ENCODE measurements at places on chromosomes 2 and 18.

DNA sequence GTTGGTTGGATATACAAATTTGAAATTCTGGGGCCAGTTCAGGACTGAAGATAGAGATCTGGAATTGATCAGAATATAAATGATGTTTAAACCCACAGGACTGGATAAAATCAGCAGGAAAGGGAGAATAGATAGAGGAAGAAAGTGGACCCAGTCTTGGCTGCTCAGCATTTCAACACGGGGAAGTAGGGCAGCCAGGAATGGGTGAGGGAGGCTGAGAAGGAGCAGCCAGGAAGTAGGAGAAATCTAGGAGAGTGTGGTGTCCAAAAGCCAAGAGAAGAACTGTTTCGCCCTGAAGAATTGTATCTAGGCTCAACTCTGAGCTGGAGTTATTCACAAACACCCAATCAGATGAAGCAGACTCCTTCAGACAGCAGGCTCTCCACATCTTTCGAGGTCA lies 197.9 kb downstream of the CDCA7 start:
- DNase-seq = no peak

DNA sequence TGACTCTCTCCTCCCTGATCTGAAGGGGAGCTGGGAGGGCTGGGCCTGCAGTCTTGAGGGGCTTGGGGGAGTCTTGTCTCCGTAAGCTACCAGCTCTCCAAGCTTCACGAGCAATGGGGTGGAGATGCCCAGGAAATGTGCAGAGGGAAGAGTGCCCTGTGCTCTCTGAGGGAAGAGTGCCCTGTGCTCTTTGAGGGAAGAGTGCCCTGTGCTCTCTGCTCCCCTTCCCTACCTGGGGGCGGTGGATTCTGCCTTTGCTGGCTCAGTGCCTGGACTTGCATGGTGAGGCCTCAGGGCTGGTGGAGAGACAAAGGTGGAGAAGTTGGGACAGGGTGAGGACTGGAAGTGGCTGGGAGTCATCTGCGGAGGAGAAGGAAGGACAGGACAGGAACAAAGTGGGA lies 72.7 kb downstream of the TWIST2 start:
- no peak for DNase-seq

- no peak for DNase-seq
These were observed 151.5 kb downstream of the MTCL1 start for GRCh38 chr18:8856769-8857393.

- DNase-seq = no peak
These were observed 90.9 kb downstream of the LYPD6B start for GRCh38 chr2:149129433-149129832.

- DNase-seq = no peak
These were observed 109.7 kb downstream of the TFCP2L1 start for GRCh38 chr2:121175326-121175725.

DNA sequence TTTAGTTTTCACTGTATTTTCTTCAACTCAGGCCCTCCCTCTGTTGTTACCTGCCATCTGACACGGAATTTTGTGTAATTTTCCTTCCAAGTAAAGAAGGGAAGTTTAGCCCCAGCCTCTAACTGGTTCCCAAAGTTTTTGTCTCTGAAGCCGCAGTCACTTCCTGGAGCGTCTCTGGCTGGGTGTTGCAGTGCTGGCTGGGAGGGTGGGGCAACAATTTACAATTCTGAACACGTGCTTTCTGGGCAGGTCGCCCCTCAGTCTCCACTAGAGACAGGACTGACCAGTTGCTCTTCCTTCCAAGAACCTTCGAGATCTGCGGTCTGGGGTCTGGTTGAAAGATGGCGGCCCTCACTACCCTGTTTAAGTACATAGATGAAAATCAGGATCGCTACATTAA lies 3.5 kb downstream of the CNDP2 start:
- peak; percentile 28 for DNase-seq

- no peak for DNase-seq
These were observed 64.7 kb downstream of the TEX51 start for GRCh38 chr2:126963390-126963789.

- DNase-seq = no peak
These were observed 11.2 kb downstream of the POU3F3 start for GRCh38 chr2:104865096-104865470.

- peak; percentile 20 for DNase-seq
These were observed 21.7 kb upstream of the NRP2 start for GRCh38 chr2:205660521-205661124.

GRCh38 chr18:57121542-57122112 lies 25.3 kb upstream of the BOD1L2 start:
- DNase-seq = no peak

DNA sequence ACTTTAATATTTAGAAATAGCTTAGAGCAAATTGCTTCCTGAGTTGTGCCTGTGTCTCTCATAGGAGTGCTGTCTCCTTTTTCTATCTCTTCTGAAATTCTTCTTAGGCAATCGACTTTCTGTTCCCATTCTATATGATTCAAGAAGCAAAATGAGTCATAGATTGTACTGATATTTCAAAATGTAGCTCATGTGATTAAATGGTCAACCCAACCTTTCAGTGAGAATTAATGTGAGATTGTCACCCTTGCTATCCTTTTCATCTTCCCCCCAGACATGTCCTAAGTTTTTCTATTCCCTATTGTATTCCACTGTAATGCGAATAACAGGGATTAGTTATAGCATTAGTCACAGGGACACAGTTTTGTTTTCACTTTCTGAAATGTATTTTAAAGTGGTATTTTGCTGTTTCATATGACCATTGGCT lies 413.6 kb downstream of the THSD7B start:
- DNase-seq = no peak

DNA sequence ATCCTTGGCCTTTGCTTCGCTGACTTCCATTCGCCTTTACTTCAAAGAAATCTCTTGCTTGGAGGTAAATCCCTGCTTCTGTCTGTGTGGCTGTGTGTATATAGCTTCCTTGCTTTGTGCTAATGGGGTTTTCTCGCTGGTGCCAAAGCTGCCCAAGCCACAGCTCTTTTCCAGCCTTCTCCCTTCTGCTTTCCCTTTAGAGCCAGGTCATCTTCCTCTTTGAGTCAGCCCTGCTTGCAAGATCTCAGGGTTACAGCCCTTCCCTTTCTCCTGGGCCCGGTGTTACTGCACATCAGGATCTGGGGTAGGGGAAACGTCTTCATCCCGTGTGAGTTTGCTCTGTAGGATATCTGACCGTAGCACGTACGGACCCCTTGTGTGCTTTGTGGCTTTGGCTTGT lies 19.1 kb downstream of the EIF4E2 start:
- DNase-seq = no peak

- DNase-seq = no peak
These were observed 158.3 kb downstream of the WDSUB1 start for GRCh38 chr2:159128191-159128590.

DNA sequence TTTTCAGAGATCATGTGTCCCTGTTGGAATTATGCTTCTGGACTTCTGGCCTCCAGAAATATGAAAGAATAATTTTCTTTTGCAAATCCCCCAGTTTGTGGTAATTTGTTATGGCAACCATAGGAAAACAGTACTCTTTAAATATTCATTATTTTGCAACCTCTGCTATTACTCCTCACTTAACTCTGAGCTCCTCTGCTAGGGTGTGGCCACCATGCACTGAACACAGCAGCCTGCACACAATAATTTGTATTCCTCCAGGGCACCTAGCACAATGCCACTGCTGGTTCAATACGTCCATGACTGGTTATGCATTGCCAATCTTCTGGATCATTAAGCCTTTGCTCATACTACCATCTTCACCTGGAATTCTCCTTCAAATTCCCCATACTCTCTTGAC lies 232.0 kb downstream of the CNTNAP5 start:
- no peak for DNase-seq

DNA sequence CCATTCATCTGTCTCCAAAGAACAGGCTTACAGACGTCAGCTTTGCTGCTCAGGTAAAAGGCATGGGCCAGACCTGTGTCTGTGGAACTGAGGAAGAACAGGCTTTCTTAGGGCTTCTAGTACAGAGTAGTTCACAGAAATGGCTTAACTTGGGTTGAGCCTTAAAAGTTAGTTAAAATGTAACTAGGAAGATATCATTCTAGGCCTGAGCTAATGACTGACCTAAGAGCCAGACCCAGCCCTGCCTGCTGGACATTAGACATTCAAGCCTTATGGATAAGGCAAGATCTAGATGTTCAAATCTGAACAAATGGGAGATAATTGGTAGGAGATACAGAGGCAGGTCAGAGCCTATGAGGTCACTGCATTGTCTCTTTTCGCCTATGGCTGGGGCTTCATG lies 73.9 kb upstream of the SLC14A2 start:
- no peak for DNase-seq

DNA sequence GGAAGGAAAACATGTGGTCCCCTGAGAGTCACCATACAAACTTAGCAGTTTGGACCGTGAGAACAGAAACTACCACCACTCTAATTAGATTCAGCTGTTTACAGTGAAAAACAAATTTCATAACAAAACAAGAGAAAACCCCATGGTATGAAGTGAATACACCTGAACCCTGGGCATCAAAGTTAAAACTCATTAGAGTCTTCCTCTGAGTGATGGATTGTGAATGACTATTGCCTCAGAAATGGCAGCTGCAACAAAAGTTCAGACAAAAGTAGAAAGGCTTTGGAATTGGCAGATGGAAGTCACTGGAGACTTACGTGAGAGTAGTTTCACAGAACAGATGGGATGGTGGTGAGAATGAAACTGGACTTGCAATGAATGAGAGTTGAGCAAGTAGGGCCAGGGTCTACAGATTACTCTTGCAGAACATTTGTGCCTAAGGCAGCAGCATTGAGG lies 98.0 kb downstream of the AAK1 start:
- DNase-seq = no peak

DNA sequence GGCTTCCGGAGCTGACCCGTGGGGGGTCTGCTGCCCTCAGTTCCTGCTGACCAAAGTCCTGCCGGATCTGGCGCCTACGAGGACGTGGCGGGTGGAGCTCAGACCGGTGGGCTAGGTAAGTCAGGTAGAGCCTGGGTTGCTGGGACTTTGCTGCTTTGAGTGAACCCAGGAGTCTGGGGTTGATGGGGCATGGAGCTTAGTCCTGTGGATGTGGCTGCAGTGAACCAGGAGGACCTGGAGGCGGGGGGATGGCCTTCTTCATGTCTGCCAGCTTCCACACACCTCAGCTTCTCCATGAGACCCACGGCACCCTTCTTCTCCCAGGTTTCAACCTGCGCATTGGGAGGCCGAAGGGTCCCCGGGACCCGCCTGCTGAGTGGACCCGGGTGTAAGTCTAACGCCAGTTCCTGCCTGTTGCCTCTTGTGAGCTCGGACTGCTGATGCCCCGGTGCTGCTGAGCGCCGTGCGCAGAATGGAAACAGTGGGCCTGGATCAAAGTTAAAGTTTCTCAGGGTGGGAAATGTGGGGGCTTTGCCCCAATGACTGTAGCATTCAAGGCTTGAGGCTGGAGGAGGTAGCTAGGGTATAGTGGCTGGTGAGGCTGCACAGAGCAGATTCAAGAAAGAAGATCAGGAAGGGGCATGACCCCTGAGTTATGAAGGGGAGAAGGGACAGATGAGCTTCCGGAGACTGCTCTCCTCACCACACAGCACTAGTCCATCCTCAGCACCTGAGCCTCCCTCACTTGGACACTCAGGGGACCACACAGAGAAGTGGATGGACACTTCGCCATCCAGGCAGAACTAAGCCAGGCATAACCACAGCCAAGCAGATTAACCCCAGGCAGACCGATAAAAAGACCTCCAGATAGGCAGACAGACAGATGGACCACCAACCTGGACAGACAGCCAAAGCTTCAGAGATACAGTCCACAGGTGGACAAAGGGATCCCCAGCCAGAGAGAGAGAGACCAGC lies 17.3 kb downstream of the PTPN18 start:
- no peak for DNase-seq

- DNase-seq = no peak
These were observed 4.2 kb upstream of the TRABD2A start for GRCh38 chr2:84885111-84885510.

- no peak for DNase-seq
These were observed 102.1 kb upstream of the HS6ST1 start for GRCh38 chr2:128420776-128421175.

DNA sequence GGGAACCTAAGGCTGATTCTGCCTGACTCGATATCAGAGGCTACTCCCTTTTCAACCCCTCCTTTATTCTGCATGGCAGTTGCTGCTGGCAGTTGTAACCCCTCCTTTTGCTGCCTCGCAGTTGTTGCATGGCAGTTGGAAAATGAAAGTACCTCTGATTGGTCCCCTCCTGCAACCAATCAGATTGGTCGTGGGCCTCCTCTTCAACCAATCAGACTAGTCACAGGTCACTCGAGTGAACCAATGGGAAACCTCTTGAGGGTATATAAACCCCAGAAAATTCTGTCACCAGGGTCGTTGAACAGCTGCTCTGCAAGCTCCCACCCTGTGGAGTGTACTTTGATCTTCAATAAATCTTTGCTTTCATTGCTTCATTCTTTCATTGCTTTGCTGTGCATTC lies 294.3 kb upstream of the SLC8A1 start:
- DNase-seq = no peak

DNA sequence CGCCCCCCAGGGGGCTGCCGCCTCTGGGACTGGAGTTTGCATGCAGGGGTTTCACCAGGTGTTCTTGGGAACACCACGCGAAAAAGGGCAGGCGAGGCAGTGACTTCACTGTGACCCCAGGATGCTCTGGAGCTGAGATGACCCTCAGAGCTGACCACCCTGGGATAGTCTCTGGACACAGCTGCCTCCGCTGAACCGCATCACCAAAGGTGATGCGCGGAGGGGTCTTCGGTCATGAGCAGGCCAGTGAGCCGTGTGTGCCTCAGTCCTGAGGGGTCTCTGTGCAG lies 17.5 kb downstream of the GPR35 start:
- no peak for DNase-seq

GRCh38 chr2:189836644-189837043 lies 52.4 kb downstream of the PMS1 start:
- DNase-seq = no peak

DNA sequence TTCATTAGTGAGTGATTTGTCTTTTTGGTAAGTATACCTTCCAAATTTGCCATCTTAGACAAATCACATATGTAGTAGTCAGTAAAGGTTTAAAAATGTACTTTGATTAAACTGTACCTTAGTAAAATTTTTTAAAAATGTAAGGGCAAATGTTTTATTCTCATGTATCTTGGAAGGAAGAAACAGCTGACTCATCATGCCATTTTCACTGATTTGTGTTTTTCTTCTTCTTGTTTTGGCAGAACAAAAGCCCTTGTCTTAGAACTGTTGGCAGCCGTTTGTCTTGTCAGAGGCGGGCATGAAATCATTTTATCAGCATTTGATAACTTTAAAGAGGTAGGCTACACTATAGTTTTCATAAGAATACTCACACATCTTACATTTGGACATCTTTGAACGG lies 136.5 kb downstream of the PRPF40A start:
- DNase-seq = no peak

- no peak for DNase-seq
These were observed 47.8 kb upstream of the LRP1B start for GRCh38 chr2:142178604-142179003.

DNA sequence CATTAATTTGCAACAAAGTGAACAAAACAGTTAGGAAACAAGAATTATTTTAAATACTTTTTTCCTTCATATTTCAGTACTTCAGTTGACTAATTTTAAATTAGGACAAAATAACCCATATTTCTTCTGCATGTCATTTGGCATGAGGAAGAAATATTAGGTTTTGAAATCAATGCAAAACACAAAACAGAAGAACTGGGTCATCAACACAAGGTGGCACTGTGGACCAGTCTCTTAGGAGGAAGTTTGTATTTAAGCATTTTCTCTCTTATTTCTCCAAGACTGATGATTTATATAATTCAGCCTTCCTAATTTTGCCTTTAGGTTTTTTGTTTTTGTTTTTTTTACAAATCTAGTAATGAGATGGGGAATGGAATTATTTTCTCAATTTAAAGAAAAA lies 352.8 kb upstream of the KCNH7 start:
- no peak for DNase-seq

GRCh38 chr18:49970319-49970718 lies 157.0 kb upstream of the ACAA2 start:
- DNase-seq = no peak

- no peak for DNase-seq
These were observed 170.5 kb upstream of the SLC39A10 start for GRCh38 chr2:195486520-195486919.
